LHCN-M2 (cell line): ENCODE measurements at places on chromosomes 12 and 14. TPM values are rescaled to one million over a fixed set of nuclear protein-coding genes. Genes with fewer than 3 reads are reported as not detected.

The ASB2 gene
- 0.40 TPM in 1 of 2 replicates, not detected in the other for total RNA-seq

The BCL11B gene
- total RNA-seq: not detected in 2 replicates

The RAPGEF3 gene
- total RNA-seq: 0.96 and 1.8 TPM in 2 replicates

The FGD4 gene
- total RNA-seq: 5.6 and 8.1 TPM in 2 replicates

The DHH gene
- total RNA-seq: 0.06 TPM in 1 of 2 replicates, not detected in the other

The TRAF3 gene
- total RNA-seq: 15.9 and 17.0 TPM in 2 replicates

The CD9 gene
- total RNA-seq: 38.3 and 42.4 TPM in 2 replicates

The AQP2 gene
- not detected in 2 replicates for total RNA-seq

The COPS7A gene
- 111 and 130 TPM in 2 replicates for total RNA-seq

The FLRT2 gene
- total RNA-seq: 7.5 and 17.6 TPM in 2 replicates

The ADCY6 gene
- total RNA-seq: 24.7 and 25.6 TPM in 2 replicates

The NPFF gene
- not detected in 2 replicates for total RNA-seq

The CELA1 gene
- not detected in 2 replicates for total RNA-seq

The TAS2R9 gene
- total RNA-seq: 0.34 TPM in 1 of 2 replicates, not detected in the other

The PTGDR gene
- not detected in 2 replicates for total RNA-seq

The PSME2 gene
- 48.4 and 81.9 TPM in 2 replicates for total RNA-seq

The SERPINA1 gene
- not detected in 2 replicates for total RNA-seq

The PPHLN1 gene
- total RNA-seq: 76.2 and 77.3 TPM in 2 replicates

The RBP5 gene
- not detected in 2 replicates for total RNA-seq

The ASCL1 gene
- total RNA-seq: not detected in 2 replicates

The DDN gene
- 0.06 and 0.52 TPM in 2 replicates for total RNA-seq

The CPNE6 gene
- total RNA-seq: not detected in 2 replicates

The TOMM20L gene
- total RNA-seq: not detected in 2 replicates

The GAS2L3 gene
- total RNA-seq: 40.8 and 41.4 TPM in 2 replicates

The SLC17A8 gene
- not detected in 2 replicates for total RNA-seq

The GSG1 gene
- 6.7 and 9.0 TPM in 2 replicates for total RNA-seq

The SRGAP1 gene
- 3.7 and 4.2 TPM in 2 replicates for total RNA-seq

The KRT78 gene
- not detected in 2 replicates for total RNA-seq

The KRT6C gene
- not detected in 2 replicates for total RNA-seq

The SPRYD4 gene
- 2.1 and 2.6 TPM in 2 replicates for total RNA-seq

The IQSEC3 gene
- not detected in 2 replicates for total RNA-seq

The PPP4R3A gene
- 53.1 and 53.2 TPM in 2 replicates for total RNA-seq

The PRPF40B gene
- 8.7 and 11.3 TPM in 2 replicates for total RNA-seq

The PIWIL1 gene
- not detected in 2 replicates for total RNA-seq
